ENCODE measurements at places on chromosomes 1 and 21.

GRCh38 chr1:211530102-211530501, 38.1 kb upstream of the RD3 start:
- DNase-seq: no peak

DNA sequence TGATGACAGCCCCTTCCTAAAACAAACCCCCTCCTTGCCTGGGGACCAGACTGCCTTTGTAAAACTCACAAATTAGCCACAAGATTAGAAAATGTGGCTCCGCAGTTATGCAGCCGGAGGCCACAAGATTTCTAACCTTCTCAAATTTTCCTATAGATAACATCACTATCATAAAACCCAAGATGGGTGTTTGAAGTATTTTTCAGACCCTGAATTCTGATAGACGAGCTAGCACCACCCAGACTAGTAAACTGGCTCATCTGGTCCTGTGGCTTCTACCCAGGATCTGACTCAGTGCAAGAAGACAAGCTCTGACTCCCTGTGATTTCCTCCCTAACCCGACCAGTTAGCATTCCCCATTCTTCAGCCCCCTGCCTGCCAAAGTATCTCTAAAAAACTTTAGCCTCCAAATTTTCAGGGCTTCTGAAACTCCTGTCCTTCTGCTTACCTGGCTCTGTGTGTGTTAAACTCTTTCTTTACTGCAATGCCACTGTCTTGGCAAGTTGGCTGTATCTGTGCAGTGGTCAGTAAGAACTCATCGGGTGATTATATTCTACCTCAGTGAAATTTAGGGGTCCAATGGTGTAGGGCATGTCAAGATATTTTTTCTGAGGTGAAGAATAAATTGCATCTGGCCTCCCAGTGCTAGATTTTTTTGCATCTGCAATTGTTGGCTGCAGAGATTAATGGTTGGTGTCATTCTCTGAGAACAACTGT, 102.1 kb downstream of the S1PR1 start:
- no peak for DNase-seq

GRCh38 chr1:204358605-204359004, 1.1 kb downstream of the PLEKHA6 start:
- DNase-seq: peak; percentile 27

DNA sequence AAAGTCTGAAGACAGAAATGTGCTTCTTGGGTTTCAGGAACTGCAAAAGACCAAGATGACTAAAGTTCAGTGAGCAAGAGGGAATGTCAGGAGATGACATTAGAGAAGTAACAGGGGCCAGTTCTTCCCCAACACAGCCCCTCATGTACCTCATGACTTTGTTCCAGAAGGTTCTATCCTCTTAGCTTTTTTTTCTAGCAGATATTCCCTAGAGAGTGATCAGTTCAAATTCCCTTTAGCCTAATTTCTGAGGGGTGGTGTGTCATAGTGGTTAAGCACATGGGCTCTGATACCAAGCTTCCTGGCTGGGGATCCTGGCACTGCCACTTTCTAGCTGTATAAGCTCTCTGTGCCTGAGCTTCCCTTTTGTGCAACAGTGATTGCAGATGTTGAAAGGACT, 108.0 kb downstream of the LBR start:
- no peak for DNase-seq

DNA sequence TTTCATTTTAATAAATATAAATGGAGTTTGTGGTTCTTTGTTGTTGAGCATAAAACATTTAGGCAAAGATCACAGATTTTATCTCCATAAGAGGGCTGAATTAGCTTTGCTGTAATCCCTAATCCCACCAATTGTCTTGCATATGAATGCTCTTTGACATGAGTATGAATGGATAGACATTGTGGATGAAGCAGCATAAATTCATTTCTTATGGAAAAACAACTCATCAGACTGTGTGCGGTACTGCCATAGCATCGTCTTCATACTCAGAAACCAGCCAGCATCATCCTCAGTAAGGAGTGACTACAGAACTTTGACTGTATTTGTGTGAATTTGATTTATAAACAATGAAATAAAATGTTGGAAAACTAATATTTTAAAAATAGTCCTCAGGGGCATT, 19.6 kb downstream of the SON start:
- no peak for DNase-seq

DNA sequence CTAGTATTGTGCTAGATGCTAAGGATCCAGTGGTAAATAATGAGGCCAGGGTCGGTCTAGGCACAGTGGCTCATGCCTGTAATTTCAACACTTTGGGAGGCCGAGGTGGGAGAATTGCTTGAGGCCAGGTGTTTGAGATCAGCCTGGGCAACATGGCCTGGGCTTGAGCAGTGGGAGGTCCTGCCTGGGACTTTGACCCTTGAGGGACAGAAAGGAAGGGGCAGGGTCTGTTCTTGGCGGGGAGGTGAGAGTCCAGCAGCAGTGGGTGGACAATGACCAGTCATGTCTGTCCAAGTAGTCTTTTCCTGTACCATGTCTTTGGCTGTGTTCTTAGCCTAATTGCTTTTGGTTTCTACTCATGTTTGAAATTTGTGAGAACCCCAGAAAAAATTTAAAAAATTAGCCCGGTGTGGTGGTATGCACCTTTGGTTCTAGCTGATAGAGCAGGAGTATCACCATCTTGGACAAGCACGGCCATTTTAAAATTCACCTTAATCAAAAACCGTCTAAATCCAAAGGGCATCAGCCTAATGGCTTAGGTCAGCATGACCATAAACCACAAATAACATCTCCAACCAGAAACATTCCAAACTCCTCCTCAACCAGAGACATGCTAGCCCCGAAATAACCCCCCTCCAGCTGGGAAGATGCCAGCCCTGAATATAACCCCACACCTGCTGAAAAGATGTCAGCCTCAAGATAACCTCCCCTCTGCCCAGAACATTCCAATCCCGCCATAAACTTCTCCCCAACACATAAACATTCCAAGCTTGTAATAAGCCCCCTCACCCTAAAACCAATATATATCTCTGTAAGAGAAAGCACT, 6.8 kb upstream of the AK2 start:
- DNase-seq: no peak

- DNase-seq: no peak
These were observed 402.4 kb upstream of the ZP4 start for GRCh38 chr1:238293075-238293474.

GRCh38 chr1:55323760-55324159, 108.6 kb upstream of the USP24 start:
- no peak for DNase-seq

DNA sequence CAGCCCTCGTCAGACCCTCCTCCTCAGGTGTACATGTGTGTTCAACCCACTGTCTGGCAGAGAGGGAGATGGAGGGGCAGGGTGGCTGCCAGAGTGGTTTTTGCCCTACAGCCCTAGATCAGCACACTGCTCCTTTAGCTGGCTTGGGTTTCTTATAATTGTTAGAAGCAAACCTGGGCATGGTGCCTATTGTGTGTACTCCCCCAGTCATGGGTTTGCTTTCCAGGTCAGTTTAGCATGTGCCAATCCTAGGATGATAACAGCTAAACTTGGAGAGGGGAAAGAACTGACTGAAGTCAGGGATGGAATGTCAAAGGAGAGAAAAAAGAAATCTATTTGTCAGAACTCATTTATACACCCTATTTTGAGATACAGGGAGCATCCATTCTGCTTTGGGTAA, 63.3 kb downstream of the UCK2 start:
- DNase-seq: no peak

- no peak for DNase-seq
These were observed 55.5 kb upstream of the FOXO6 start for GRCh38 chr1:41305576-41306363.

GRCh38 chr1:47469390-47469759, 31.5 kb downstream of the FOXD2 start:
- DNase-seq: no peak

- DNase-seq: no peak
These were observed 356.4 kb upstream of the ESRRG start for GRCh38 chr1:217079584-217079983.

- DNase-seq: no peak
These were observed 12.1 kb downstream of the HIPK1 start for GRCh38 chr1:113941245-113941559.

DNA sequence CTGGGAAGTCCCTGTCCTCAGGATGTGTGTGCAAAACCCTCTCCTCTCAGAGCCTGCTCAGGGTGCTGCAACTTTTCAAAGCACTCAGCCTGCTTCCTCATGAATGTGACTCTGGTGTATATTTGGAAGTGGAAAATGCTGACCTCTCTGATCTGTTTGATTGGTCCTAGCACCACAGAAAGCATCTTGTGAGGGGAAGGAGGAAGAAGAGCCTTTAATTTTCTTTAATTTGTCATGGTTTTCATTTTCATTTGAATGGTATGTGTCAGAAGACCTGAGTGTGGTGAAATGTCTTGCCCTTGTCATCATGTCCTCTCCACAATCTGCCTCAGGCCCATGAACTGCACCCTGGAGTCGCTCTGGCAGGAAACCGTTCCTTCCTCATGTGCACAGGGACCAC, 383.5 kb downstream of the NTNG1 start:
- no peak for DNase-seq

- no peak for DNase-seq
These were observed 154.0 kb upstream of the KCNK2 start for GRCh38 chr1:214928574-214928973.

DNA sequence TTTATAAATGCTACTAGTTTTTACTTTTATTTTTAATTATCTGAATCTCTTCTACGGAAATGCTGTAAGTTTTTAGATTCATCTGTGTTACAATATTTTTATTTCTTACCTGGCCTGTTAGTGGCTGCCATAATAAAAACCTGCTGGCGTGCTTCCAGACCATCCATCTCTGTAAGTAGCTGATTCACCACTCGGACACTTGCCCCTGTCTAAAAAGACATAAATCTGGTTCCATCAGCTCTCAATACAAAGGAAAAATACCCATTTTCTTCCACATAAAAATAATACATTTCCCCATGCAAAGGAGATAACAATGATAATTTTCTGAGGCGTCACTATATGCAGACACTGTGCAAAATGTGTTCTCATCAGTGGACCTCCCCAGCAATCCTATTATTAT, 62.0 kb downstream of the NVL start:
- DNase-seq: no peak

Measured in NCI-H2171 (cell line).